ENCODE measurements at places on chromosomes 7 and 10.

DNA sequence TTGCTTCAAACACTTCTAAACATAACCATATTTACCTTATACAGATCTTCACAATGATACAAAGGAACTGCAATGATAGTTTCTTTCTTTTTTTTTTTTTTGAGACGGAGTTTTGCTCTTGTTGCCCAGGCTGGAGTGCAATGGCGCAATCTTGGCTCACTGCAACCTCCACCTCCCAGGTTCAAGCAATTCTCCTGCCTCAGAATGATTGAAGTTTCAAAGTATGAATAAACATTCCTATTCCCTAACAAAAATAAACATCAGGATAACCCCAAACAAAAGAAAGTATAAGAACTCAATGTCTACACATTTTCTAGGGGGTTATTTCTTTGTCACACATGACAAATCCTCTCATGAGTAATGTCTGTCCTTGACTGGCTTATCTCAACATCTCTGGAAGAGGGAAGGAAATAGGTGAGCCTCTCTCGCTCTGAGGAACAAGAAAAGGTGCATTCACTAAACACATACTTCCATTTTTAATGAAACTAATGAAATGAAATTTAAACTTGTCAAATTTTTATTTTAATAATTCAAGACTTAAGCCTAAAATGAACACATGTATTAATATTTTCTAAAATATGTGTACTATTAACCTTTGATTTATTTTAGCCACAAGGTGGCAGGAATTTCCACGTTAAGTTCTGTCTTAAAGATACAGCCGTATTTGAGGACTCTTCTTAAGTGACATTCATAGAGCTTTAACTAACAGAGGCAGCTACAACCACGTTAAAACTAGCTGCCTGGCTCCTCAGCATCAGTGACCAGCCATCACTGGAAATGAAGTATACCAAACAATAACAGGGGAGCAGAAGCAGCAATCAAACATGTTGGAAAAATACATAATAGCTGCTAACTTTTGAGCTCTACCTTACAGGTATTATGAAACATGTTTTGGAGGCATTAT is 58.3 kb downstream of the MALSU1 start:
- DNase-seq = no peak

DNA sequence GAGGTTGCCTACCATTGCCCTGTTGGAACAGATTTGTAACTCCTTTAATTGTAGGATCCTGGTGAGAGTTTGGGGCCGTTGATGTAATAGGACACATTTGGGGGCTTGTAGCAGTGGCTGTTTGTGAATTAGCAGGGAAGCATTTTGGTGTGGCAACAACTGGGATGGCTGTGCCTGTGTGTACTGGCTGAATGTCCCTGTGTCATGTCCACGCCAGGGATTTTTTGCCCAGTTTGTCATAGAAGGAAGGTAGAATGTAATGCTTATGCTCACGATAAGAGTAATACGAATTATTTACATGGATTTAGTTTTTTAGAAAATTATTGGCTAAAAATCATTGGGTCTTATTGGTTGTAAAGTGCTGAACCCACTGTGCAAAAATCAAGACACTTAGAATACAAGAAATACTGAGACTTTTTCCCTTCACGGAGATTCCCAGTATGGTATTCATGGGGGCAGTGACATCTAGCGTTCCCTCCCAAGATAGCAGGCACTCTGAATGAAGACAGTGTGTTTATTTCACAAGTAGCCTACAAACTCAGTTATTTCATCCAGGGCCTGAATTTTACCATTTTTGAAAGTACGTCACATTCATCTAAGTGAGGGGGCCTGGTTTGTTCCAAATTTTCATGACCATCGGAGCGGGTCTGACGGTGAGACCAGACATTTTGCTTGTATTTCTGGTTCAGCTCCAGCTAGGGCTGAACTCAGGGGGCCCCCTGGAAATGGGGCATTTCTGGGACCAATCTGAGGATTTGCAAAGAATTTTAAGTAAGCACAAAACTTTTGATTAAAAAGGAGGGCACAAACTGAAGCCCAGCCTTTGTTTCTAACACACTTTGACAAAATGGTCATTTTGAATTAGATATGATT is 74.7 kb downstream of the CACNB2 start:
- DNase-seq = no peak

GRCh38 chr7:47957156-47957555 is 8.9 kb upstream of the PKD1L1 start:
- no peak for DNase-seq

DNA sequence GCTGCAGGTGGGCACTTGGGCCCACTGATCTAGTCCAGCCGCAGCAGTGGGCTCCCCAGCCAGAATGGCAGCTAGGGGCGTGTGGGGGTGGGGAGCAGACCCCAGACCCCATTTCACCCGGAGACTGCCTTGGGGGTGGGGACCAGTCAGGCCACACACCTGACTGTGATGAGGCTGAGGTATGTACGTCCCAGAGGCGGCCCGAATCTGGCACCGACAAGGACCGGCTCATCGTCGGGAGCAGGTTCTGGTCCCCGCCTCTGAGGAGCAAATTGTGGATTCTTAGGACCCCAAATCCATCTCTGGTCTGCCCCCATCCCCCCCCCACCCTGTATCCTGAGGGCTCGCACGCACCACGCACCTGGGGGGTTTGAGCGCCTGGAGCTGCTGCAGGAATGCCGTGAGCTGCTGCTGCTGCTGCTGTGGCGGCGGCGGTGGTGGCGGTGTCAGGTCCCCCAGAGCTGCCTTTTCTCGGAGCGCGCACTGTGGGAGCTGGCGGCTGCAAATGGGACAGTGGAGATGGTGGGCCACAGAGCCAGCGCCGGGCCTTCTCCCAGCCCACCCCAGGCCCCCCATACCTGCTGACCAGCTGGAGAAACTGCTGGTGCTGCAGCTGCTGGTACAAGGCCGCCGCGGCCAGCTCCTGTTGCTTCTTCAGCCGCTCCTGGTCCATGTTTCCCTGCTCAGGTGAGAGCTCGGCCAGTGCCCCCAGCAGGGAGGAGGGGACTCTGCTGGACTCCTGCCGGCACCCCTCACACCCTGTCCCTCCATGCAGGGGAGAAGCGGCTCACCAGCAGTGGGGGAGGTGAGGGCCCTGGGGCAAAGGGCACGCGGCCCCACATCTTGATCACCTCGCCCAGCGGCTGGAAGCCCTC is 10.2 kb downstream of the GIGYF1 start:
- DNase-seq = no peak

DNA sequence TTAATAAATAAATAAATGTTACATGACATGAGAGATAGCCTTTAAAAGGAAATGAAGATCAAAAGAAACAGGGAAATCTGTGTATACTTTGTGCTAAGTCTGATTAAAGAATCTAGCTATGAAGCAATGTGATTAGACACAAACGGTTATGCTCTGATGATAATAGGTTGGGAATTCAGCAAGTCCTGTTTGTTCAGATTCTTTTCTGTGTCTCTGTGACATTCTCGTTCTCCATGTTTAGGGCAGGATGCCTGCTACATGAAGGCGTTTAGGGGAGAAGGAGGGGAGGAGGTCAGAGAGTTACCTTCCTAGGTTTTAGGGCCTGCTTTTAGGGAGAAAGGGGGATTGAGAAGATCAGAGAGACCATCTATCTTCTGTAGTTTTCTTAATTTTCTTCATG is 555.3 kb downstream of the DNAJB9 start:
- no peak for DNase-seq

GRCh38 chr10:98028168-98028770 is 2.2 kb downstream of the CRTAC1 start:
- peak; percentile 56 for DNase-seq

DNA sequence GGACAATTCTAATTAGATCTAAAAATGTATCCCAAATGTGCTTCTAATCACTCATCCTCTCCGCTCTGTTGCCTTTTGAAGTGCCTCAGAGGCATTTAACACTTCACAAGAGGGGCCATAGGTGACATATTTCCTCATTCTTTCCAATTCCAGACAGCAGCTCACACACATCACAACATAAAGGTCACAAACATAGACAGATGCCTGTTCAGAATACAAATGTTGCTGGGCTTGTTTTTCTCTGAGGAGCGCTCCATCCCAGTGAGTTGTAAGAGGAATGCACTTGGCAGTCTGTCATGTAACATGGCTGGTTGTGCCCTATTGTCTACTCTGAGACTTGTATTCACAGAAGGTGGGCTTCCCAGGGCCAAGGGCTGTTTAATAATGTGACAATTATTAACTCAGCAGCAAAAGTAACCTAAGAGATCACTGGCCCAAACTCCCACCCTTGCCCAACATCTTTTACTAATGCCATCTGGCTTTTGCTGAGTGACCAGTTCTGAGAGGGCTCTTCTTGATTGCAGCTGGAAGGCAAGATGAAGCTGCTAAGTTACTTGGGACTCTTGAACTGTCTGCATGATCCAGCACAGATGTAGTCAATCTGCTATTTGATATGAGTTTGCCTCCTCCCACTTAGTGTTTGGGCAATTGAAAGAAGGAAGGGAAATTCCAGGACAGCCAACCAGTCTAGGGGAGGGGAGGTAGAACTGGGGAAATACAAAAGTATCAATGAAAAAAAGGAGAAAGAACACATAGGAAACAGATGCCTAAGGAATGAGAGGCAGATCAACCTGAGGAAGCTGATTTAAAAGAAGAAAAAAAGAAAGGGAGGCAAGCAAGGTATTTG is 13.6 kb downstream of the PON2 start:
- DNase-seq = no peak

GRCh38 chr10:74921744-74922143 is 95.3 kb downstream of the KAT6B start:
- DNase-seq = no peak

GRCh38 chr10:45423976-45424499 is 50.0 kb downstream of the ALOX5 start:
- no peak for DNase-seq

DNA sequence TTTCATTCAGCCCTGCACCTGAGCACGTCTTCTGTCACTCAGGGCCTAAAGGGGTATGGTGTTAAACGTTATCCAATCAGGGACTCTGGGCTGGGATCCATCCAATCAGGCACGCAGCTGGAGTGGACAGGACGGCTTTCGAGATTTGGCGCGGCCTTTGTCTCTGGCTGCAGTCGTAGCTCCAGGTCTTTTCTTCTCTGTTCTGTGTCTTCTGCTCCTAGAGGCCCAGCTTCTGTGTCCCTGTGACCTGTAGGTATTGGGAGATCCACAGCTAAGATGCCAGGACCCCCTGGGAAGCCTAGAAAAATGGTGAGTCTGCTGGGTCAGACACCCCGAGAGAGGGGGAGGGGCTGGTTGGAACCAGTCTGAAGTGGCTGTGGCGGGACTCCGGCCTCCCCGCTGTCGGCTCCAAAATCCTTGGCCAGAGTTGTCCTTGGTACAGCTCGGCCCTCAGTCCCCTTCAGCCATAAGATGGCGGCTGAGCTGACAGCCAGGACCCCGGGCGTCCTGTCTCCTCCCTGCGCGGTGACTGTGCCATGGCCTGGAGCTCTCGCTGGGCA is 11.7 kb upstream of the ZNF680 start:
- no peak for DNase-seq

DNA sequence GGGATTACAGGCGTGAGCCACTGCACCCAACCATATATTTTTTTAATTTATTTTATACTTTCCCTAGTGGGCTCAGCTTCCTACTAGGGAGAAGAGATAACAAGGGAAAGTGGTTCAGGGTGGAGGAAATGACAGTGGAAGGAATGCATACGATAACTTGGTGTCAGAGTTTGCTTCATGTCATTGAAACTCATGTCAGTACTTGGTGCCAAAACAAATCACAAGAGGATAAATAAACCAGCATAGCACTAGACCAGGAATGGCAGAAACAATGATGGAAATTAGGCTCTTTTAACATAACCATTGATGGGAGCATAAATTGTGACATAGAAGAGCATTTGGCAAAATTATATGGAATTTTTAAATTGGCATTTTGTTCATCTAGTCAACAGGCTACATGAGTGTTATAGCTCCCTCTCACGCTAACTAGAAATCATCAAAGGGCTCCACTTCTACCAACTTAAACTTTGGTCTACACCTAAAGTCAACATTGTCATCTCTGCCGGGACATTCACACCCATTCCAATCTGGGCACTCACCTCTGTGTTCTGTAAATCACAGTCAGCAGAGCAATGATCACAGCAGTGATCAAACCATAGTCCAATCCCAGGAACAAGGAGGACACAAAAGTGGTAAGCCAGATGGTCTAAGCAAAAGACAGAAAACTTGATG is 41.2 kb downstream of the PSMC2 start:
- no peak for DNase-seq

GRCh38 chr10:106795619-106796018 is 368.9 kb downstream of the SORCS1 start:
- DNase-seq = no peak

GRCh38 chr10:98367604-98368451 is 47.2 kb downstream of the PYROXD2 start:
- DNase-seq = no peak

GRCh38 chr10:21479570-21480315 is 45.7 kb downstream of the SKIDA1 start:
- DNase-seq = no peak

- DNase-seq = no peak
Observed at GRCh38 chr7:19143881-19144574, 1.2 kb downstream of the FERD3L start.

GRCh38 chr7:77993838-77994237 is 195.3 kb downstream of the PHTF2 start:
- DNase-seq = no peak

GRCh38 chr10:118239236-118239630 is 102.9 kb downstream of the FAM204A start:
- no peak for DNase-seq

- no peak for DNase-seq
Observed at GRCh38 chr10:78063236-78063635, 29.6 kb downstream of the RPS24 start.

- no peak for DNase-seq
Observed at GRCh38 chr10:58013406-58013805, 254.3 kb downstream of the IPMK start.

- no peak for DNase-seq
Observed at GRCh38 chr10:10777723-10778122, 239.9 kb upstream of the CELF2 start.

GRCh38 chr7:96400518-96400917 is 78.6 kb upstream of the SLC25A13 start:
- no peak for DNase-seq

GRCh38 chr7:37174460-37174859 is 274.2 kb downstream of the ELMO1 start:
- DNase-seq = no peak

- no peak for DNase-seq
Observed at GRCh38 chr10:91709394-91709798, 76.5 kb upstream of the PPP1R3C start.

DNA sequence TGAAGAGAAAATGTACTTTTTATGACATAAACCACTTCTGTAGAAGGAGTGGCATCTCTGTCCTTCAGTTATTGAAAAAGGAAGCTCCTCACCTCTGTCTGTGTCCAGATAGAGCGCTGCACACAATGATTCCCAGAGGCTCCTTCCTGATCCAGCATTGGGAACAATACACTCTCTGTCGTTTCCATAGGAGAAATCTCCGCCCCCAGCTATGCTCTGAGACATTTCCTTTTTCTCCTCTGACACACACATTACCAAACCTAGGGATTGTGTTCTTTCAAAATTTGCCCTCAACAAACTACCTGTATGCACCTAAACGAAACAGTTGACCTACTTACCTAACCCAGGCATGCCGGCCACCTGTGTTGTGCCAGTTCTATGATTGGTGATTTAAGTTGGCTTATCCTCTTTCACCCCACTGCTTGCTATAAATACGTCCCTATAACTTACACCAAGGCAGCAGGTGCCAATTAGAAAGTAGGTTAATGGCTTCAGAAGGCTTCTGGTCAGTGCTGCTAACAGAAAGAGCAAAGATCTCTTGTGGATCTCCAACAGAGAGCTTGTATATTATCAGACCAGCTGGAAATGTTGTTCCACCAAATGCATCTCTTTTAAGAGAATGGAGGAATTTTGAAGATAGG is 140.1 kb upstream of the JCAD start:
- DNase-seq = no peak

All from stimulated activated CD4-positive, alpha-beta T cell treated with anti-CD3 and anti-CD28 coated beads, Interleukin-4, amount 100 ng/mL, for 1 hour (primary cell).